ENCODE measurements at places on chromosomes 13 and 19.
A peak's percentile ranks its signal among the peaks of the same experiment; 100 is the strongest.

- DNase-seq: no peak
These were observed 54.2 kb downstream of the KDM4B start for GRCh38 chr19:5023128-5023571.

GRCh38 chr13:97058926-97059325, 64.7 kb upstream of the OXGR1 start:
- no peak for DNase-seq

GRCh38 chr13:92838786-92839185, 387.8 kb upstream of the GPC6 start:
- peak; percentile 72 for DNase-seq

- DNase-seq: no peak
These were observed 20.3 kb upstream of the SLITRK6 start for GRCh38 chr13:85819513-85819912.

DNA sequence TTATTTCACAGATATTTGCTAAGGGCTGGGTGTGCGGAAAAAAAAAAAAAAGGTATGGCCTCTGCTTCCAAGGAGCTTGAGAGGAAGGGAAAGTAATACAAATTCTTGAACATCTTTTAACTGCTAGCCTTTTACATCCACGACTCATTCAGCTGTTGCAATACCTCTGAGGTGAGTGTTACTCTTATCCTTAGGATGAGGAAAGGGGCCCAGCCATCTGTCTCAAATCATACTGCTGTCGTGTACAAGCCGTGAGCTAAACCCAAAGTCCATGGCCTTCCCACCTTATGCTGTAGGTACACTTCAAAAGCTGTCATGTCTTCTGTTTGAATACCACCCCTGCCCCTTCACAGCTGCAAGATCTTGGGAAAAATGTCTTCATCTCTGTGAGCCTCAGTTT, 146.8 kb downstream of the KCNRG start:
- DNase-seq: no peak

GRCh38 chr19:5492635-5493409, 37.6 kb downstream of the ZNRF4 start:
- no peak for DNase-seq

- no peak for DNase-seq
These were observed 533.0 kb downstream of the MYO16 start for GRCh38 chr13:109162248-109163036.

- peak; percentile 21 for DNase-seq
These were observed 4.5 kb downstream of the SPART start for GRCh38 chr13:36341718-36342117.

DNA sequence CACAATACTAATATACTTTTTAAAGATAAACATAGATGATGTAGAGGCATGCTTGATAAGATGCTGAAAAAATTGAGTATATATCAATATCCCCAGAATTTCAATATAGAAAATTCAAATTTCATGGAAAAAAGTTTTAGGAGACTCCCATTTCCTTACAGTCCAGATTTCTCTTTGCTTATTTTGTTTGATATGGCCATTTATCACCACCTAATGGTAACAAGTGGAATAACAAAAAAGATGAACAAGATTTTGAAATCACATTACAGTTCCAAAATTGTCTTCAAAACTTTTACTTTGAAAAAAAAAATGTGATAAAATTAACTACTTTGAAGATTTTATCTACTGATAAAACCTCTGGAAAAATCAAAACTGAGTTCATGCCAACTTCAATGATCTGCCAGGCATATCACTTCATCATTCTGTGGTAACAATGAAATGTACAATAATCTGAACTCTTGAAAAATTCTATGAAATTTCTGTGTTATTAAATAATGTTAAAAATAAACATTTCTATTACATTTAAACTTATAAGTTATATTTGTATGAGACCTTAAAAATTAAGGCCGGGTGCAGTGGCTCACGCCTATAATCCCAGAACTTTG, 17.5 kb downstream of the MIPEP start:
- peak; percentile 74 for DNase-seq

GRCh38 chr13:112931028-112931934, 37.7 kb upstream of the MCF2L start:
- DNase-seq: peak; percentile 76

DNA sequence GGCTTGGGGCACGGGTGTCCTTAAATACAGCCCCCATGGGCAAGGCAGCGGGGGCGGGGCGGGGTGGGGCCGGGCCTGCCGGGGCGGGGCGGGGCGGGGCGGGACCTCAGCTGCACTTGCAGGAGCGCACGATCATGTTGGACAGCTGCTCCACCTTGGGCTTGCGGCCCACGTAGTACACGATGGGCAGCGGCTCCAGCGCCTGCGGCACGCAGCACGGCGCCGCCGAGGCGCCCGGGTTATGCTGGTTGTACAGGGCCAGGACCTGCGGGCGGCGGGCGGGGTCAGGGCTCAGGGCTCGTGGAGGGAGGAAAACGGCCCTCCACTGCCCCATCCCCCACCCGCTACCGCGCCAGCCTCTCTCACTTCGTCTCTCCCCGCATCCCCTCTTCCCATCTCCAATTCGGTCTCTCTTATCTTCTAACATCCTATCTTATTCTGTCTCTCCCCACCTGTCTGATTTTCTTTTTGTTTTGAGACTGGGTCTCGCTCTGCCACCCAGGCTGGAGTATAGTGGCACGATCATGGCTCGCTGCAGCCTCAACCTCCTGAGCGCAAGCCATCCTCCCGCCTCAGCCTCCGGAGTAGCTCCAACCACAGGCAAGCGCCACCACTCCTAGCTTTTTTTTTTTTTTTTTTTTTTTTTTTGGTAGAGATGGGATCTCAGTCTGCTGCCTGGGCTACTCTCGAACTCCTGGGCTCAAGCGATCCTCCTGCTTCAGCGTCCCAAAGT, 21.1 kb downstream of the CCDC97 start:
- DNase-seq: no peak

- peak; percentile 70 for DNase-seq
These were observed 153.3 kb downstream of the TNFRSF19 start for GRCh38 chr13:23723471-23723870.

- DNase-seq: peak; percentile 27
These were observed 21.7 kb downstream of the PHF11 start for GRCh38 chr13:49517461-49517860.
